ENCODE measurements at places on chromosomes 12 and 14.
A peak's percentile ranks its signal among the peaks of the same experiment; 100 is the strongest.

GRCh38 chr12:5524116-5524768 lies 92.3 kb downstream of the NTF3 start:
- DNase-seq = no peak

DNA sequence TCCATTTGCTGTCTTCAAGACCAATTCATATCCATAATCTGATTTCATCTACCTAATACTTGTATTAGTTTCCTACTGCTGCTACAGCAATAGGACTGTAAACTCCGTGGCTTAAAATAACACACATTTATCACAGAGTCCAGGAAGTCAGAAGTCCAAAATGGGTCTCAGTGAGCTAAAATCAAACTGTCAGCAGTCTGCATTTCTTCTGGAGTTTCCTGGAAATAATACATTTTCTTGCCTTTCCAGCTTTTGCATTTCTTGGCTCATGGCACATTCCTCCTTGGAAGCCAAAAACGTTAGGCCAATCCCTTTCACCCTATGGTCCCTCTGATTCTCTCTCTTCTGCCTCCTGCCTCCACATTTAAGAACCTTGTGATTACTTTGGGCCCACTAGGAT lies 239.8 kb downstream of the PRKD1 start:
- no peak for DNase-seq

- no peak for DNase-seq
Observed at GRCh38 chr14:77139540-77140358, 1.8 kb downstream of the ZDHHC22 start.

DNA sequence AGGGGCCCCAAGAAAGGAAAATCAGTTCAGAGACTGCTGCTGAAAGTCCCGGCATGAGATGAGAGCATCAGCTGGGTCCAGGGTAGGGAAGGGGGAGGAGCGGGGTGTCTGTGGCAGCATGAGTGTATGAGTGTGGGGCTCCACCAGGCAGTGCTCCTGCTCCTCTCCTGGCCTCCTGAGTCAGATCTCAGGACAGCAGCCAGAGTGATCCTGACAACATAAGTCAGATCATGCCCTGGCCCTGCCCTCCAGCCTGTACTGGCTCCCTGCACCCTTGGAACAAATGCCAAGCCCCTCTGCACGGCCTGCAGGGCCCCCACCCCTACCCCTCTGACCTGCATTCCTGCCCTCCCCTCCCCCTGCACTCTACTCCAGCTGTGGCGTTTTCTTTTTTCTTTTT lies 24.2 kb upstream of the LRP1-AS start:
- no peak for DNase-seq

DNA sequence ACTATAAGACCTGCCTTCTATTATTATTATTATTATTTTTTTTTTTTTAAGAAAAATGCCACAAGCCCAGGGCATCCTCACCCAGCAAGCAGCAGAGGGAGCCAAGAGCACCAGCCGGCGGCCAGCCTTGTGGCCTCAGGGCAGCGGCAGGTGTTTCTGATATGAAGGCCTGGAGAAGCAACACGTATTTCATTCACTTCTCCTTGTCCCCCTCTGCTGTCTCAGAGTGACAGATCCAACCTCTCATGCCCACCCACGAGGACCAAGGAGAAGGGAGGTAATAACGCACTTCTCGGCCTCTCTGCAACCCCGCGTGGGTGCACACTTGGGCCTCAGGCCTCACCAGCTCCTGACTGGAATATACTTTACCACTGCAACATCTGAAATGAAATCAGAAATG lies 25.4 kb downstream of the CDC42BPB start:
- DNase-seq = no peak

- no peak for DNase-seq
Observed at GRCh38 chr12:78764913-78765312, 99.7 kb upstream of the SYT1 start.

- no peak for DNase-seq
Observed at GRCh38 chr14:88546621-88547385, 8.0 kb downstream of the PTPN21 start.

DNA sequence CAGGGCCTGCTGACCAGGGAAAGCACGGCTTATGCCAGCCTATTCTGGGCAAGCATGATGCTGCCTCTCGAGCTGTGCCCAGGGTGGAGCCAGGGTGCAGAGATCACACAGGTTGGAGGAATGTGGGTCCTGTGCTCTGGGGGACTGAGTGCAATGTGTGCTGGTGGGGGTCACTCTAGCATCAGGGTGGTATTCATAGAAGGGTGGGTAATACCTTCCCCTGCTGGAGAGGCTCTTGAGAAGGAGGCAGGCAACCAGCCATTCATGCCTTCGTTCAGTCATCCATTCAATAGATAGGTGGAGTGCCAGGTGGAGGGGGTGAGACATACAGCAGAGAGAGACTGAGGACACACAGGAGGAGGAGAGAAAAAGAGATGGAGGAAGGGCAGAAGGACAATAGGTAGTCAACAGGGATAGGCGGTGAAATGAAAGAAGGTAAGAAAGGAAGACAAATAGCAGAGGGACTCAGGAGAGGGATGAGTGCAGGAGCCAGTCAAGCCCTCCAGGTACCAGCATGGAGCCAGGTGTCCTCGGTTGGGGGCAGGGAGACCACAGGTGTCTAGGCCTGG lies 5.2 kb upstream of the ZNF385A start:
- DNase-seq = no peak

- no peak for DNase-seq
Observed at GRCh38 chr12:4026020-4026358, 152.8 kb upstream of the PARP11 start.

GRCh38 chr12:15664491-15664890 lies 124.7 kb downstream of the EPS8 start:
- DNase-seq = no peak

GRCh38 chr12:101235686-101236085 lies 25.6 kb upstream of the SLC5A8 start:
- no peak for DNase-seq

DNA sequence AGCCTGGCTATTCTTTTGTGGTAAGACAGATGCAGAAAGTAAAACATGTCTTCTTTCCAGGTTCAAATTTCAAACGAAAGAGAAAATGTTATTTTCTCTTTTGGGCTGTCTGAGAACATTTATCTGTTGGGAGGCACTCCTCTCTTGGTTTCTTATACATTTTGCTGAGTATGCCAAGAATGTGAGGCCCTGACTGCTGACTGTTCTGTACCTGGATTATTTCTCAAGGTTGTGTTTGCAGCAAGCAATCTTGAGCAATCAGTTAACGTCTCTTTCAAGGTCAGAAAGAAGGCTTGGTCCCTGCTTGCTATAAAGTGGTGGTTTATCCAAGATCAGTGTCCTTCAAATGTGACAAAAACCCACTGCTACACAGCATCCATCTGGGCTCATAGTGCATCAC lies 9.8 kb downstream of the SSTR1 start:
- no peak for DNase-seq

DNA sequence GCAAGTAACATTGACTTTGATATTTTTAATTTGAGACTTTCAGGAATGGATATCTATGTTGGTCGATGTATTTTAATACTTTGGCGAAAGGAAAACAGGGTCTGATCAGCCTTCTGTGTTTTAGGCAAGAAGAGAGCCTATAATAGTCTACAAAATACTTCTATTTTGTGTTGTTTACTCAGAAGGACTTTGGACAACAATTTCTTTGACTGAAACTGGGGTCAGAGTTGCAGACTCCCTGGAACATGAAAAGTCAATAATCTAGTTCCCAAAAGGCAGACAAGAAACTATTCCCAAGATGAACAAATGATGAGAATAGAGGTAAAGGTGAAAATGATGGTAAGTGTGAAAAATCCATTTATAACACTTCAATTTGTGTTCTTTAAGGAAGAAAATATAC lies 10.6 kb upstream of the NUBPL start:
- no peak for DNase-seq

- no peak for DNase-seq
Observed at GRCh38 chr12:75525263-75525662, 13.9 kb upstream of the KRR1 start.

DNA sequence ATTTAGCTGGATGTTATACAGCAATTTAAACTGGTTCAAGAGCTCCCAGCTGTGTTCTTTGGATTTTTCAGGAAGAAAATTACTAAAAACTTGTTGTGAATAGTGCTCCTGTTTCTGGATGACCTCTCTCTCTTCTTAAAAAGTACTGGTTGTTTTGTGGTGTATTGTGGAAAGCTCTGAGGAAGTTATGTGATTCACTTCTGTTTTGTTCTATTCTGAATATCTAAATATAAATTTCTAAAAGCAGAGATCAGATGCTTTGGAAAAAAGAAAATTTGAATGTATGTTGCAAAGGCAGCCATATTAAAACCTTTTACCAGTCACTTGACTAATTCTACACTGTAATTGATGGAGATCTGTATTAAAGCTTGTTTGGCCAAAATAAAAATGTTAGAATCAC lies 3.4 kb upstream of the C3AR1 start:
- DNase-seq = no peak

DNA sequence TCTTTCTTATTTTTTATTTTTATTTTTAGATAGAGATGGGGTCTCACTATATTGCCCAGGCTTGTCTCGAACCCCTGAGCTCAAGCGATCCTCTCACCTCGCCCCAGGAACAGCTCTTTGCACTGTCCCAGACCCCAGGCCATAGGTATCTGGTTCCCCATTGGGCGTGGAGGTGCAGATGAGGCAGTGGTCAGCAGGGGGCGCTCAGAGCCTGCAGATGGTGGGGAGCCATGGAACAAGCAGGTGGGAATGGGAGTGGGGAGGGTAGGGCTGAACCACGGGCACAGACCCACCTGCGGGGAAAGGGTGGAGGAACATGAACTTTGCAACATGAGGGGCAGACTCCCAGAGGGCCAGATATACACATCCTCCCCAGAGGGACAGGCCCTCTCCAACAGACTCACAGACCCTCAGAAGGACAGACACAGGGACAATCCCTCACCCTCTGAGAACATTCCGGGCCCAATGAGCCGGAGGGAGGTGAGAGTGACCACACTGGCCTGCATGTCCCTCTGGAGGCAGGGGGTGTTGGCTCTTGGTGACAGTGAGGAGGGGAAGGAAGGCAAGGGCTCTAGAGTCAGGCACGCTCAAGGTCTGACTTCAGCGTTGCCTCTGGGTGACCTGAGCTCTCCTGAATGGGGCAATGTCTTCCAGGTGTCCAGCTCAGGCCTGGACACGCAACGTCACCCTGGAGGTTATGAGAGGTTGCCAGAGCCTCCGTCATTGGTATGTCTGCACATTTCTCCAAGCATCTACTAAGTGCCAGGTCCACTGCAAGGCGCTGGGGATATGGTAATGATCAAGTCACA lies 34.9 kb downstream of the KRT80 start:
- peak; percentile 36 for DNase-seq

- DNase-seq = no peak
Observed at GRCh38 chr14:60636879-60637478, 12.3 kb downstream of the SIX1 start.

- DNase-seq = no peak
Observed at GRCh38 chr12:52643233-52644077, 8.6 kb downstream of the KRT2 start.

DNA sequence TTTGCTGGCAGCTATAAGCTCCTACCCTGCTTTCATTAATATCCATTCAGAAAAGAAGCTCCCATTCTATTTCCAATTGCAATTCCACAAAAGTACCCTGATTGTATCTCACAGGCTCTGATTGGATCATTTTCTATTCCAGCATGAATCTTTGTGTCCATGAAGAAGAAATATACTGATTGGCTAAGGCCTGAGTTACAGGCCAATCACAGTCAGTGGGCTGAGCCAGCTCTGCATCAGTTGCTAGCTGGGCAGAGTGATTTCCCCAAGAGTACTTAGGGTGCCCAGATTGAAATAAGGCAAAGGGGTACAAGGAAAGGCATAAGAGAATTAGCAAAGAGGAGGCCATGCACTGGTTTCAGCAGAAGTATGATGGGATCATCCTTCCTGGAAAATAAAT lies 14.4 kb downstream of the ART4 start:
- DNase-seq = no peak

DNA sequence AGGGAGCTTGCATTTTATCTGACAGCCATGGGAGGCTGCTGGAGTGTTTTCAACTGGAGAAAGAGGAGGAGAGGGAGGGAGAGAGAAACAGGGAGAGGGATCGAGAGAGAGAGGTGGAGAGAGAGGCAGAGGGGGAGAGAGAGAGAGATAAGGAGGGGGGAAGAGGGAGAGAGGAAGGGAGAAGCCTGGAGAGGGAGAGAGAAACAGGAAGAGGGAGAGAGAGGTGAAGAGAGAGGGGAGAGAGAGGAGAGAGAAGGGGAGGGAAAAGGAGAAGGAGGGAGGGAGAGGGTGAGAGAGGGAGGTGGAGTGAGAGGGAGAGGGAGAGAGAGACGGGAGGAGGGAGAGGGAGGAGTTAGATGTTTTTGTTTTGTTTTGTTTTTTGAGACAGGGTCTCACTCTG lies 45.6 kb downstream of the DNAH10 start:
- no peak for DNase-seq

- no peak for DNase-seq
Observed at GRCh38 chr14:67817750-67818438, 1.5 kb upstream of the ZFYVE26 start.

GRCh38 chr14:26174395-26174794 lies 423.4 kb downstream of the NOVA1 start:
- no peak for DNase-seq

- DNase-seq = no peak
Observed at GRCh38 chr12:117563007-117563406, 201.6 kb upstream of the NOS1 start.

GRCh38 chr12:3533703-3534386 lies 42.8 kb downstream of the PRMT8 start:
- no peak for DNase-seq

DNA sequence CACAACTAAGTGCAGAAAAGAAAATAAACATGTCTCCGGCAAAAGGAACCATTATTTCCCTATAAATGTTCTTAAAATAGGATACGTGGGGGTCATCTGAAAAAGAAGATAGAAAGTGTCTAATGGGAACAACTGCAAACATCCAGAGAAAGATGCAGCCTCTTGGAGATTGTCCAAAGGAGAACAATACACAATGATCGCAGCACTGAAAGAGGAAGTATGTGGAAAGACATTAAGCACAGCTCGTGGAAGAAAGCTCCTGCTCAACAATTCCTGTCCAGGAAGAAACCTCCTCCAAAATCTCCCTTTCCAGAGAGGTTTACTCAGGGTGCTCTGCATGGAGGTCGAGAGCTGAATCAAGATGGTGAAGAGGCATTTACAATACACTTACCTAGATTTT lies 2.5 kb upstream of the LALBA start:
- DNase-seq = no peak

- no peak for DNase-seq
Observed at GRCh38 chr12:46959502-46959901, 119.9 kb upstream of the PCED1B start.

GRCh38 chr12:122947352-122947792 lies 18.9 kb downstream of the ABCB9 start:
- no peak for DNase-seq

- DNase-seq = no peak
Observed at GRCh38 chr14:100746326-100746725, 19.6 kb downstream of the DLK1 start.

GRCh38 chr12:662566-663292 lies 516 bp downstream of the NINJ2 start:
- DNase-seq = no peak

GRCh38 chr12:108060067-108060466 lies 69.0 kb upstream of the WSCD2 start:
- no peak for DNase-seq

- no peak for DNase-seq
Observed at GRCh38 chr12:131364903-131365820, 345.7 kb upstream of the SFSWAP start.

All from stimulated activated CD4-positive, alpha-beta T cell treated with anti-CD3 and anti-CD28 coated beads, TNF-alpha, amount 100 ng/mL, for 1 hour (primary cell).